ENCODE measurements at places on chromosomes 16 and 17.

DNA sequence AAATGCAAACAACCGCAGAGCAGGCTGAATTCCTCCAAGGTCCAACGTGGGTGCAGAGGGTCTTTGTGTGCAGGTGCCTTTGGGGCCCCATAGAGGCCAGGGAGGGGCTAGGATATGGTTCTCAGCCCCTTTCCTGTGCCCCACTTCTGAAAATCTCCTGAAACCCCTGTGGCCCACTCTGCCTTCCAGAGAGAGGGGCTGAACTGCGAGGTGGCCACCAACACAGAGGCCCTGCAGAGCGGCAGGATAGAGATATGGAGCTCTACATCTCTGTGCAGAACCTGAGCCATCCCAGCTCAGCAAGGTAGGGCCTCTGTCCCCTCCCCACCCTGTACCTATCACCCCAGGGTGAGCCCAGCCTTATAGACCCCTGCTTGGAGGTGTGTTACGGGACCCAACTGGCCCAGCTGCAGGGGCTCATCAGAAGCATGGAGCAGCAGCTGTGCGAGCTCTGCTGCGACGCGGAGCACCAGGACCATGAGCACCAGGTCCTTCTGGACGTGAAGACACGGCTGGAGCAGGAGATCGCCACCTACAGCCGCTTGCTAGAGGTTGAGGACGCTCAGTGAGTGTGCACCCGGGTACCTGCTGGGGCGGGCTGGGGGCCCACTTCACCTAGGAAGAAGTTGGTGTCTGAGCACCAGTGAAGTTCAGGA lies 5.5 kb downstream of the USP6 start:
- no peak for DNase-seq

GRCh38 chr17:30590081-30590733 lies 113.0 kb downstream of the GOSR1 start:
- no peak for DNase-seq

DNA sequence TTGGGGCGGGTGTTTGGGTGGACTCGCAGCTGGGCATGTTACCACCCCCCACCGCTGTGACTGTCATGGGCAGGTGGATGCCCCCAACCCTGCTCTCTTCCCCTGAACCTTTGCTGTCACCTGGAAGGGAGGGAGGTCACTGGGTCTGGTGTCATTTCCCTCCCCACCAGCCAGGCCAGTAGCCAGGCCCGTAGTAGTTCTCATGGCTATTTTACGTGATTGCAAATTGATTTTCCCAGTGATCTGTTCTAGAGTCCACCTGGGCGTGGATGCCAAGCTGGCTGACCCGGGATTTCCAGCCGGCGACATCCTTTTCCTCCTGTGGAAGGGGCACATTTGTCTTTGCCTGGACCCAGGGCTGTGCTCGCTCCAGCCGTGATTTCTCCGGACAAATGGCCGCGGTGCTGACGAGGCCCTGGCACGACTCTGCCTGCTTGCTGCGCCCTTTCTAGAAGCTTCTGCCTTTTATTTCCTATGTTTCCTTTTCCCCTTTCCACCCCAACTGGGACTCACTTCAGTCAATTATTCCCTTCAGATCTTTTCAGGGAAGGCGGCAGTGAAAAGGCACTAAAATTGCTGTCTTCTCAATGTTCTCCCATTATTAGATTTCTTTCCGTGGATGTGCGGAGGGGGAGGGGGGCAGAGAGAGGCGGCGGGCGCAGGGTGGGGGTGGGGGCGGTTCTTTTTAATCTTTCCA lies 226.9 kb upstream of the CIBAR2 start:
- no peak for DNase-seq

- no peak for DNase-seq
Observed at GRCh38 chr17:31481783-31482081, 90.3 kb downstream of the RAB11FIP4 start.

DNA sequence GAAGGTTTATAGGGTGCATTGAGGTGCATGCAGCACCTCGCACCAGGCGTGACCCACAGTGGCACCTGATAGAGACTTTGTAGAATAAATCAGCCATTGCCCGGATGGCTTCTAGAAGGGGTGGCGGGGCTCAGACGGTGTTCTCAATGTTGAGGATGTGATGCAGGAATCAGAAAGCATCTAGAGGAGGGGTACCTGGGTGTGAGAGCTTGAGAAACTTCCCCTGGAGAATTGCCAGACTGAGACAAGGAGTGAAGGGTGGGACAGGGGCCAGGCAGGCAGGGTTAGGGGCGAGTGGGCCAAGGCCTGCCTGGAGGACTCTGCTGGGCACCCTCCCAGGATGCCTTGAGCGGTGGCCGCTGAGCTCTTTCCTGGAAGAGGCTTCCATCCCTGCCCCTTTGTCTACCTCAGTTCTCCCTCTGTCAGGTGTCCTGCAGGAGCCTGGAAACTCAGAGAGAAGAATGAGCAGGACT lies 9.3 kb upstream of the ADGRG1 start:
- no peak for DNase-seq

DNA sequence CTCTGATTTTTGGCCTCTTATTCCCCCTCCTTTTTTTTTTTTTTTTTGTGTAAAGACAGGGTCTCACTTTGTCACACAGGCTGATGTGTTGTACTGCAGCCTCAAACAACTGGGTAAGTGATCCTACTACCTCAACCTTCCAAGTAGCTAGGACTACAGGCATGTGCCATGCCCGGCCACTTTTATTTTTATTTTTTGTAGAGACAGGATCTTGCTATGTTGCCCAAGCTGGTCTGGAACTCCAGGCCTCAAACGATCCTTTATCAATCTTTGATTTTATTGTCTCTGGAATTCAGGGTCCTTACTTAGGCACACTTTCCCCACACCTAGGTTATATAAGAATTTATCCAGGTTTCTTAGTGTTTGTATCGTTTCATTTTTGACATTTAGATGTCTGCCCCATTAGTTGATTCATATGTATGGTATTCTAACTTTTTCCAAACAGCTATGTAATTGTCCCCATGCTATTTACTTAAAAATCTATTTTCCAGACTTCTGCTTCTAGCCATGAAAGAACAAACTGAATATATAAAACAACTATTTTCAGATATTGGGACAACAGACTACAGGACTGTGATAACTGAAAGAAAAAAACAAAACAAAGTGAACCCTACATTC lies 13.9 kb downstream of the CMC2 start:
- no peak for DNase-seq

GRCh38 chr17:67520916-67521774 lies 144.1 kb downstream of the PITPNC1 start:
- DNase-seq: no peak

GRCh38 chr16:31862761-31863160 lies 10.8 kb upstream of the ZNF267 start:
- no peak for DNase-seq

GRCh38 chr16:9054460-9054859 lies 37.0 kb upstream of the HAPSTR1 start:
- no peak for DNase-seq

- no peak for DNase-seq
Observed at GRCh38 chr16:22417019-22417418, 42.6 kb upstream of the CDR2 start.

GRCh38 chr17:3658784-3659449 lies 9.5 kb downstream of the TAX1BP3 start:
- no peak for DNase-seq

- DNase-seq: no peak
Observed at GRCh38 chr16:47940466-47940865, 215.3 kb downstream of the ABCC12 start.

- no peak for DNase-seq
Observed at GRCh38 chr16:86926181-86927094, 348.1 kb downstream of the FOXL1 start.

- no peak for DNase-seq
Observed at GRCh38 chr16:76910931-76911330, 280.1 kb upstream of the MON1B start.

DNA sequence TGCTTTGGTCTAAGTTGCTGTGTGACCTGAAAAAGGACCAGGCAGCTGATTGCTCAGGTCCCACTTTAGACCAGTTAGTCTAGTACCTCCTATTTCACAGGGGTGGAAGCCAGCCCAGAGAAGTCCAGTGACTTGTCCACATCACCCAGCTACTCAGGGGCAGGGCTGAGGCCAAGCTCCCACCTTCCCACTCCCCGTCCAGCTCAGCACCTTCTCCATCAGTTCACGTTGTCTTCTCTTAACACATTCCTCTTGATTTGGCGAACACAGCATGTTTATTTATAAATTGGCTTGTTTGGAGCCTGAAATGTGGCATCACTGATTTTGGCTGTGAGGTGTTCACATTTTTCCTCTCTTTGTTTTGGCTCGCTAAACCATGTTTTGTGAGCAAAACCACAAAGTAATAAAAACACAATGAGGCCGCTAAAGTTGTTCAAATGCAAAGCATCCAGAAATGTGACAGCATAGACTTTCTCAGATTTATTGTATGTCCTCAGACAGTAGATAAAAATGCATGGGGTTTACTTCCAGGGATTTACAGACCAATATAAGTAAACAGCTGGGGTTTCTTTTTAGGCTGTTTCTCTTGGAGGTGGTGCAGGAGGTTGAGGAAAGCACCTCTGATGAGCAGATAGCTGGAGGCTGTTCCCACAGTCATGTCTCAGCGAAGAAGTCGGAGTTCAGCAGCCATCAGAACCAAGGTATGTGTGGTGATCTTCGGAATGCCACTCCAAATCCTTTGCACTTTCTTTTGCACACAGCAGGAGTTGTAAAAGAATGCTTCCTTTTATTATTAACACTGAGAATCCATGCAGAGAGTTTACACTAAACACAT lies 88.4 kb downstream of the PLXDC1 start:
- DNase-seq: no peak

GRCh38 chr17:44559634-44560554 lies 2.6 kb downstream of the FZD2 start:
- no peak for DNase-seq

- DNase-seq: no peak
Observed at GRCh38 chr16:54937671-54938211, 7.1 kb downstream of the IRX5 start.

- DNase-seq: no peak
Observed at GRCh38 chr17:59897090-59897489, 4.2 kb downstream of the RPS6KB1 start.

- DNase-seq: no peak
Observed at GRCh38 chr17:16273929-16274339, 56.9 kb downstream of the PIGL start.

- peak; percentile 100 for DNase-seq
Observed at GRCh38 chr17:43900183-43900857, 7.0 kb downstream of the MPP2 start.

DNA sequence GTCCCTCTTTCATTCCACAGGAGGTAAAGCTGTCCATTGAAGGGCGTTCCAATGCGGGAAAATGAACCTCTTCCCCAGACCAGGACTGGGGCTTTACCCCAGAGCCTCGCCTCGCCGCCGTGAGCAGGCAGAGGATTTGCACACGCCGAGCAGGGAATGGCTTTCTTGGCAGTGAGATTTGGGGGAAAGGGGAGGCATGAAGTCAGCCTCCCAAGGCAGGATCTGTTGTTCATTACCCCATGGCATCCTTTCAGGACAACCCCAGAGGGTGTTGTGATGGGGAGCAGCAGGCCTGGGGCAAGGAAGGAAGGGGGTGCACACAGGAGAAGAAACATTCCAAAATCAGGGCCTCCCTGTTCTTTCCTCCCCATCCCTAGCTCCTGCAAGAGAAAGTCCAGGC lies 6.0 kb downstream of the ATXN1L start:
- no peak for DNase-seq

DNA sequence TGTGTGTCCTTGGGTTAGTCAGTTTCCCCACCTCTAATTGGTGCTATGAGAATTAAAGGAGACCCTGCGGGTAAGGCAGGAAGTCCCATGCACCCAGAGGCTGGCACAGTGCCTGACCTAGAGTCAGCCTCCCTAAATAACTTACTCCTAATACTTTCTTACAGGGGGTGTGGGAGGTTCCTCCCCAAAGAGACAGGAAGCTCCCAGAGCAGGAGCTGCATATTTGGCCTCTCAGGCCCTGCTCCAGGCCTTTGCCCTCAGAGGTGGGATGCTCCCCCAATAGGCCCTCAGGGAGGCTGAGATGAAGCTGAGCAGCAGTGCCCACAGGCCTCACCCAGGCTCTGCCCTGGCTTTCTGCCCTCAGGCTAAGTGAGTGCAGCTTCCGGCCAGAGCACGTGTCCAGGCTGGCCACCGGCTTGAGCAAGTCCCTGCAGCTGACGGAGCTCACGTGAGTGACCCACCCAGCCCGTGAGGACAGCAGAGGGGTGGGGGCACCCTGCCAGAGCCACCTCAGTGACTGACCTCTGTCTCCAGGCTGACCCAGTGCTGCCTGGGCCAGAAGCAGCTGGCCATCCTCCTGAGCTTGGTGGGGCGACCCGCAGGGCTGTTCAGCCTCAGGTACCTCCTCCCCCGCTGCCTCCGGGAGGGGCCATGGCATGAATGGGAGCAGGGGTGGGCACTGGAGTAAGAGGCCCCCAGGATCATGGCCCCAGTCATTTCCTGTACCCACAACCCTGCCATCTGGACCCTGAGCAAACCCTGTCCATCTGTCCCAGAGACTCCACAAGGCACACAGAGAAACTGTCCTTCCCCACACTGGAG lies 31.1 kb upstream of the CPNE2 start:
- no peak for DNase-seq

DNA sequence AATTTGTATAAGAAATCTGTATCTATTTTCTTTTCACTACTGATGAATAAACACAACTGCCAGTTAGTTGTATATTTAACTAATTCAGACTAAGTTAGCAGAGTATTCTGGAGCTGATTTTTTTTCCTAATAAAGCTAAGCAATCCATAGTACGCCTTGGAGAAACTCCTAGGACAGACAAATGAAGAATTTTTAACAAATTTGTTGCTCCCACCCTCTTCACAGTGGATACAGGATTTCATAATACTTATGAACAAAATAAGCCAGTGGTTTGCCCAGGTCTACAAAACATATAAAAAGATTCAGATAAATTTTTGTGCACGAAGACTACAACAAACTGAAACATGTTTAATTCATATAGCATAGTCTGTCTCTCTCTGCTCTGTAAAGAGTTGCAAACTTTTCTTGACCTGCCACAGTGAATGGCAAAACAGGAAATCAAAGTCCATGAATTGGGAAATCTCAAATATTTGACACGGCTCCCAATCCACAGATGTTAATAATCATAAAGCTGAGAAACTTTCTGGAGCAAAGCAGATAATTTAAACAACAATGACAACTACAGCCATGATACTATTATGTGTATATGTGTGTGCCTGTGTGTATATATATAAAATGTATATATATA lies 594 bp upstream of the ABCA6 start:
- no peak for DNase-seq

DNA sequence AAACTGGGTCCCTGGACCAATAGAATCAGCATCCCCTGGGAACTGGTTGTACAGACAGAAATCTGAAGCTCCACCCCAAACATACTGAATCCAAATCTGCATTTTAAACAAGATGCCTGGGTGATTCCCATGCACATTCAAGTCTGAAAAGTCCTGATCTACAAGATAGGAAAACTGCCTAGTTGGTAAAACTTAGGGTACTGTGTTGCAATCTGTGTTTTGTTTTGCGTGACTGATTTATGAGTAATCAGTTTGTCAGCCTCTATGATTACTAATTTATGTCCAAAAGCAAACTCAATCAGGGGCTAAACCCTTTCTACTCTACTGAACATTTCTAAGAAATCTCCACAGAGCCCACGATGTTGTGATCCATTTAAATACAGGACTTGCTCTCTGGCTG lies 103.8 kb downstream of the YPEL2 start:
- no peak for DNase-seq
